ENCODE measurements at places on chromosomes 7 and 10.

DNA sequence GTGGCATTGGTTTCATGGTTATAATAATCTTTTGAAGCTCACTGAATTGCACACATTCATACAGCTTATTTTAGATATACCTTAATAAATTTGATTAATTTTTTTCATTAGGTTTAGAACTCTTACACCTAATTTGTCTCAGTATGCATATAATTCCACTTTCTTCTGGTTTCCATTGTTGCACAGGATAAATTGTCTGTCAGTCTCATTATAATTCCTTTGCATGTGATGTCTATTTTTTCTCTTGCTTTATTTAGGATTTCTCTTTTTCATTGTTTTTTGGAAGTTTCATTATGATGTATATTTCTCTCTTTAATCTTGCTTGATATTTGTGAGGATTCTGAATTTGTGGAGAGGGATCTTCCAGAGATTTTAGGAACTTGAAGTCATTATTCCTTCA, 84.7 kb downstream of the ARL5B start:
- no peak for DNase-seq

- DNase-seq = no peak
These were observed 47.8 kb upstream of the SLF2 start for GRCh38 chr10:100864978-100865377.

DNA sequence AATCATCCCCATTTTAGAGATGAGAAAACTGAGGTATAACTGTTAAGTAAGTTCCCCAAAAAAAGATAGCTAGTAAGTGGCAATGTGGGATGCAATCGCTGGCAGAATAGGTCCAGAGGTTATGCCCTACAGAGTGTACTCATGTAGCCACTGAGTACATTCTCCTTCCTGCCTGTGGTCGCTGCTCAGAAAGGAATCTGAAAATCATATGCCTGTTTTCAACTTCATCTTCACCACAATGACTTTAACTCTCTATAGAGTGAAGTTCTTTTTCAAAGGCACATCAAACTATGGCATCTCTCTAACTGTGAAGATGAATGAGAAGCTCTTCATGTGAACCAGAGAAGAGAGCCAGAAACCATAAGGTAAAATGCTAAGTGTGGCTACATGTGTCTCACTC, 162.2 kb upstream of the SLC25A13 start:
- no peak for DNase-seq

- no peak for DNase-seq
These were observed 41.3 kb downstream of the INHBA start for GRCh38 chr7:41661596-41661995.

- no peak for DNase-seq
These were observed 106.0 kb downstream of the CYTH3 start for GRCh38 chr7:6166443-6166891.

GRCh38 chr10:2222631-2223030, 485.3 kb upstream of the ADARB2 start:
- DNase-seq = no peak

- no peak for DNase-seq
These were observed 167.7 kb upstream of the ADO start for GRCh38 chr10:62636825-62637248.

DNA sequence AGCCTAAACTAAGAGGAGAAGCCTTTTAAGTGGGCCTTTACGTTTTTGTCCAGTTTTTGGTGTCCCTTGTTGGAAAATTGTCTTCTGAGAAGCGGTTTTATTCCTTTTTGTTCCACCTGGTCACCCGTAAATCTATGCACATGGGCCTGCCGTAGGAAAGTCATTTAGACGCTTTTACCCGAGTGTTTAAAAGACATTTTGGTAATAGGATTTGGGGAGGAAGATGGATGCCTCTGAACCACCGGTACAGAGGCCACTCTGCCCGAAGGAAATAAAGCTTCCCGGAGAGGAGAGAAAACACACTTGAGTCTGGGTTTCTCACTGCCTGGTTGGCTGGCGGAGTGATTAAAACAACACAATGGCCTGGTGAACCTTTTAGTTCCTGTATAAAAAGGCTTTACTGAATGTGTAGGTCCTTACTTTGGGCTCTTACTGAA, 760 bp downstream of the THNSL1 start:
- DNase-seq = peak; percentile 43

- DNase-seq = no peak
These were observed 207.3 kb downstream of the KIAA1217 start for GRCh38 chr10:24416248-24416647.

DNA sequence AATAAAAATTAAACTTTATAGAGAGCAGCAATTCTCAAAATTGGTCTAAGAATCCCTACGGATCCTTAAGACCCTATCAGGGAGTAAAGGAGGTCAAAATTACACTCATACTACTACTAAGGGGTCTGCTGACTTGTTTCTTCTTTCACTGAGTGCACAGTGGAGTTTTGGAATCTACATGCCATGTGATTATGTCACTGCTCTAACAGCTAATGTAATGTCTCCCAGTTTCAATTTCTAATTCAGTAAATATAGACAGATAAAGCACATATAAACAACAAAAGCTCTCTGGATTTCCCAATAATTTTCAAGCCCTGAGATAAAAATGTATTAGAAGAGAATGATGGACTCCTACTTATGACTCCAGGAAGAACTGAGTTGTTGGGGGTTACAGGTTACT, 74.6 kb downstream of the WAPL start:
- DNase-seq = no peak

DNA sequence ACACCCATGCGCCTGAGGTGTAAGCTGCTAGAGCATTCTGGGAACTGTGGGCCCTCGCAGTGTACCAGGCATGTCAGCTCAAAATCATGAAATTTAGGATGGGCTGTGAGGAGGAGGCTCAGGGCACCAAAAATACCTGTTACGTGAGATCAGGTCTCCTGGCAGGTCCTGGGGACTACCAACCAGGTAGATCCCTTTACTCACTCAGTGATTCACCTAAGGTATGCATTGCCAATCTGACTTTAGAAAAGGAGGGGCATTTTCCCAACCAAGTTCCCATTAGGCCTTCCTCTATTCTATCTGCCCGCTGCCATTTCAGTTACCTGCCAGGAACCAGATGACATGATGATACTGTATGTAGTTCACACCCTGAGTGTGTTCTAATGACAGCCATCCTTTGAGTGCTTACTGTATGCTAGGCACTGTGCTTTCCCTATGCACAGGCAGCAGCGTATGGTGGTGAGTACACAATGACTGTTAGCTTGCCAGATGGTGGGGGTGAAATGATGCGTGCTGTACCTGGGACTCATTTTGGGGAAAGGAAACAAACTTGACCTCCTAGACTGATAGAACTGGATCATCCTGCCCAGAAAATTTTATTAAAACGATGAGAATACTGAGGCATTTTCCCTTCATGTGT, 62.0 kb downstream of the CFAP58 start:
- no peak for DNase-seq

DNA sequence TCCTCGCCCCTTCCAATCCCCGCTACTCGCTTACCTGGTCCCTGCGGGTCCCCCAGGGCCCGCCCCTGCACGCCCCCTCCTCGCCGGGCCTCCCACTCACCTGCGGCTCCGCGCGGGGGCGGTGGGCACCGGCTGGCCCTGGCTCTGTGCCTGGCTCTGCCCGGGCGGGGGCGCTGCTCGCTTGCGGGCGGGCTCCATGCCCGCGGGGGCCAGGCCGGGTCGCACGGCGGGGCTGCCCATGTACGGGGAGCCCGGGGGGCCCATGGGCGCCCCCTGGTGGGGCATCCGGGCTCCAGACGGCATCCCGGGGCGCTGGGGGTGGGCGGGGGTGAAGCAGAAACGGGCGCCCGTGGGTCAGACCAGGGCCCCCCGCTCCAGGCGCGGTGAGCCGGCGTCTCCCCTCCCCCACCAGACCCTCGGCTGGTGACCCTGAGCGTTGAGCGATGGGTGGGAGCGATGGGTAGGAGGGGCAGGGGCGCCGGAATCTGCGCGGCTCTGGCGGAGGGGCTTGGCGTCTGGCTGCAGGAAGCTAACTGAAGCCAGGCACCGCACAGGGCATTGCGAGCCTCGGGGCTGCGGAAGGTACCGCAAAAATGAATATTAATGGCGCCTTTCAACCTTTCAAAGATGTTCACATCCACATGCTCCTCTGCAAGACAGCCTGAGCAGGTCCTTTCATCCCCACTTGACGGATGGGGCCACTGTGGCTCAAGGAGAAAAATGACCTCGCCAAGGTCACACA, 3.0 kb downstream of the SMARCD3 start:
- DNase-seq = peak; percentile 77

DNA sequence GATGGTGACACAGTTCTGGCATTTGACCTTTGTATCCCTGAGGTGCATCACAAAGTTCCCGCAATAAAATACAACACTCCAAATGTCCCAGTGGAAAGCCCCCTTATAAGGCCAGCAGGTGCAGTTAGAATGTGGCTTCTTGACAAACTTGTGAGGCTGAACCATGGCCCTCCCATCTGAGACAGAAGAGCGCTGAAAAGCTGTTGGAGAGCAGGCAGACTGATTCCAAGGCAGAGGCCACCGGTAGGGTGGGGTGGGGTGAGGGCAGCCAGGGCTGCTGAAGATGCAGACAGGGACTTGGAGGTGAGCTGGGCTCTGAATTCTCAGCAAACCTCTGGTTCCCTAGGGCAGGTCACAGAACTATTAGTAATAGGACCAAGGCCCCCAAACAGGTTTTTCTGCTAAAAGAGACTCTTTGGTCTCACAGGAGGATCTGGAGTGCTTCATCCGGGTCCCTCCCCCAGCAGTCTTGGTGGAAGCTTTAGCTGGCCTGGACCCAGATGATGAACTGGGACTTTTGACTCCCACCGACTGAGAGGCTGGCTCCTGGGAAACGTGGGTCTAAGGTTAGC, 15.6 kb upstream of the CHST3 start:
- DNase-seq = no peak

DNA sequence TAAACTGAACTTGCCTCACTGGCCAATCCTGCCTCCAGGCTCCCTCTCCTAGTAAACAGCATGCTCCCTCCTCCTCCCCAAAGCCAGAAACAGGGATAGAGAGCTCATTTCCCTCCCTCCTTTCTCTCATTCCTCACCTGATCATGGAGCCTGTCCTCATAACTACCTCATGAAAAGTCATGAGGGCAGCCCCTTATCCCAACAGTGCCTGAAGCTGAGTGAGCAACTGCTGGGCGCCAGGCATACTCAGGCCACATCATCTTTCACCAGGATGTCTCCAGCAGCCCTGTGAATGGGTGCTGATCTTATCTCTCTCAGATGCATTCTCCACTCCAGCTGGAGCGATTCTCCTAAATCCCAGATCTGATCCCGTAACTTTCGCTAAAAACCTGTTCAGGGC, 307.2 kb downstream of the PRPF18 start:
- no peak for DNase-seq

- no peak for DNase-seq
These were observed 93.5 kb downstream of the FOXP2 start for GRCh38 chr7:114508086-114508485.

- DNase-seq = no peak
These were observed 23.0 kb downstream of the CRPPA start for GRCh38 chr7:16398146-16399017.

- no peak for DNase-seq
These were observed 1.7 kb downstream of the OPALIN start for GRCh38 chr10:96357038-96357620.

GRCh38 chr10:58157076-58157766, 110.5 kb downstream of the IPMK start:
- no peak for DNase-seq

- no peak for DNase-seq
These were observed 245.9 kb upstream of the PODXL start for GRCh38 chr7:131802195-131802864.

DNA sequence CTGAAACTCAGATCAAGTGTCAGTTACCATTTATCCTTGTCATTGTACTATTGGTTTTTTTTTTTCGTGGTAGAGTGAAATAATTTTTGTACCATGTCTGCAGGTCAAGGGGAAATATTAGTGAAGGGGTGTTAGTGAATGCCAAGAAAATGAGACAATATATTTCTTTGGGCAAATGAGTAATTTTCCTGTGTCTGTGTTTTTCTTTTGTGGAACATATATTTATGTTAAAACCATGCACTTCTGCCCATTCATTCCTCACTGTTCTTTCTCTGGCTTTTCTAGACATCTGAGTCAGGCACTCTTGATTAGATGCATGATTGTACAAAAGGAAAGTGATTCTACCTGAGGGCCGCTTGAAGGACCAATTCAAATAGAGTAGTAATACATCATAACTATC, 161.6 kb downstream of the BICC1 start:
- no peak for DNase-seq

- DNase-seq = no peak
These were observed 2.7 kb upstream of the LIPF start for GRCh38 chr10:88661577-88661976.

DNA sequence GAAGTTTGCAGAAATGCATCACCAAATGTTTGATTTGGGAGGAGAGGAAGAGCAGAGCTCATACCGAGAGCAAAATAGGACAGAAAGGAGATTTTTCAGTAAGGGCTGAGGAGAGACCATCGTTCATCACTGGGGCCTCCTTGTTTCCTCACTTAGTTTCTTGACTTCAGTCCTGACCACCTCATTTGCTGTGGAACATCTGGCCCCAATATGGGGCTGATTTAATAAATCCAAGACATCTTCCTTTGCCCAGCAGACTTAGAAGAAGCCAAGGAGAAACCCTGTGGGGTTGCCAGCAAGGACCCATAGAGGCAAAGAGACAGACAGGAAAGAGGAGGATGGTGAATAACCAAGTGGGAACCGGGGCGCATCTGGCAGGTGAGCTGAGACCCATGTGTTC, 60.4 kb downstream of the CHST3 start:
- DNase-seq = no peak

- DNase-seq = no peak
These were observed 13.5 kb downstream of the PLEKHA8 start for GRCh38 chr7:30041526-30042269.

DNA sequence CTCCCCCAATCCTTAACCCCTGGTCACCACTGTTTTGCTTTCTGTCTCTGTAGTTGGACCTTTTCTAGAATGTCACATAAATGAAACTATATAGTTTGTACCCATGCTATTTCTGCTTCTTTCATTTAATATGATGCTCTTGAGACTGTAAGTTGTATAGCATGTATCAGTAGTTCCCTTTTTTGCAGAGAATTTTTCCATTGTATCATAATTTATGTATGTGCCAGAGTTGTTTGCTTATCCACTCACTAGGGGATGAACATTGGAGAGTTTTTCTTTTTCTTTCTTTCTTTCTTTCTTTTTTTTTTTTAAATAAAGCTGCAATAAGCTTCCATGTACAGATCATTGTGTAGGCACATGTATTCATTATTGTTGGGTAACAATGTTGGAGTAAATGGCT, 544.8 kb downstream of the CNTNAP2 start:
- DNase-seq = no peak

GRCh38 chr7:11458736-11459483, 373.1 kb downstream of the THSD7A start:
- DNase-seq = no peak

- DNase-seq = no peak
These were observed 2.3 kb downstream of the COA1 start for GRCh38 chr7:43727003-43727402.

DNA sequence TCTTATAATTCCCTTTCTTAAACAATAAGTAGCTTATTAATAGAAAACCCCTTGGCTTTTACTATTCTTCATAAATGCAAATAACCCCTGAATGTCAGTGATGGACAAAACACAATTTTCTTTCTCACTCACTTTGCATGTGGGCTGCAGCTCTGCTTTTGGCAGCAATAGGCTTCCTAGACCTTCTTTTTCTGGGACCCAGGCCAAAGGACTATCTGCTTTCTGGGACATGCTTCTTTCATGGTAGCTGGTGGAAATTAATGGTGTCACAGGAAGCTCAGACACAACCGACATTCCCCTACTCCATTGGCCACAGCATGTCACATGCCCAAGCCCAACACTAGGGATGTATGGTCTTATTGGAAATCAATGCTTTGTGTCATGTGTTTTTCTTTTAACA, 134.3 kb upstream of the MDFIC start:
- no peak for DNase-seq
